ENCODE measurements at places on chromosomes 7 and 10. TPM values are rescaled to one million over a fixed set of nuclear protein-coding genes. Genes with fewer than 3 reads are reported as not detected.

DNA sequence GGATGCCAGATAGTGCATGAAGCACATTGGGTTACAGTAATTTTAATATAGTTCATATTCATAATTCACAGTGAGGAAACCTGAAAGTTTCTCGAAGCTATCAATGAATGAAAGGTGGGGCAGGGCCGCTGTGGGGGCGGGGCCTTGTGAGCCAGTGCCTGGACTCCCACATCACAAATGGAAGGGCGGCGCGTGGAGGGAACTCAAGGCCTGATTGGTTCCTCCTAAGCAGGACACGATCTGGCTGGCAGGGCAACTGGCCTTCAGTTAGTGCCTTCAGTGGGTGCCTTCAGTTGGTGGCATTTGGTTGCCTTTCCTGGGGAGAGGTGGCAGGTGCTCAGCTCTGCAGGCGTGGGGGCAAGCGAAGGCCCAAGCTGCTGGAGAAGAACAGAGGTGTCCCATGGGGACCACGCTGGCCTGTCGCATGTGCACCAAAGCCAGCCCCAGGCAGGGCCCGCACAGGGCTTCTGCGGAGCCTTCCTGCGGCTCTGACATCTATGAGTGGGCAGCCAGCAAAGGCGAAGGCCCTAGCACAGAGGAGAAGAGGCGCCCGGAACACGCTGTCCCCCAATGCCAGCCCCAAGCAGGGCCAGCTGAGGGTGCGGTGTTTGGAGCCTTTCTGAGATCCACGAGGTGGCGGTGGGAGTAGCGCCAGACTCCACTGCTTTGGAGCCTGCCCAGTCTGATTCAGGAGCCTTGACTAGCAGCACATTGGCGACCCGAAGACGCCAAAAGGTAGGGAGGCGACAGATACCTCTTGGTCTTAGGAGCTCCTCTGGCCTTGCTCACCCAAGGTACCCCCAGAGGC lies 118.0 kb upstream of the PDSS1 start:
- no peak overlapping the region for H3K4me3 ChIP-seq
- no peaks in the 10 kb centered on the region for H3K36me3 ChIP-seq
- H3K27ac ChIP-seq: no peak overlapping the region
- DNase-seq: no peak
- H3K4me1 ChIP-seq: no peaks in the 10 kb centered on the region

DNA sequence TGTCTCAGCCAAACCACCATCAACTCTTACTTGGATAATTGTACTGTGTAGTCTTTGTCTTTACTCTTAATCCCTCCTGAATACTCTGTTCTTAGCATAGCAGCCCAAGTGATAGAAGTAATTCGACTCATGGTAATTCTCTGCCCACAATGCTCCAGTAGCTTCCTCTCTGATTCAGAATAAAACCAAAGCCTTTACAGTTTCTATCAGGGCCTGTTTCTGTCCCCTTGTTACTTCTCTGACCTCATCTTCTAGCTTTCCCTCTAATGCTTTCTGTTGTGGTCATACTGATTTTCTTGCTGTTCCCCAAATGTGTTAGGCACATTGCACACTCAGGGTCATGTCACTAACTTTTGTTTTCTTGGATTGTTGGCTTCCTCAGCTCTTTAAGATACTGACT lies 8.0 kb downstream of the ZNF518A start:
- no peak for DNase-seq
- no peaks in the 10 kb centered on the region for H3K4me1 ChIP-seq
- no peaks in the 10 kb centered on the region for H3K27me3 ChIP-seq
- H3K27ac ChIP-seq: no peak overlapping the region
- peaks cover 40% of the 10 kb centered on the region for H3K36me3 ChIP-seq

DNA sequence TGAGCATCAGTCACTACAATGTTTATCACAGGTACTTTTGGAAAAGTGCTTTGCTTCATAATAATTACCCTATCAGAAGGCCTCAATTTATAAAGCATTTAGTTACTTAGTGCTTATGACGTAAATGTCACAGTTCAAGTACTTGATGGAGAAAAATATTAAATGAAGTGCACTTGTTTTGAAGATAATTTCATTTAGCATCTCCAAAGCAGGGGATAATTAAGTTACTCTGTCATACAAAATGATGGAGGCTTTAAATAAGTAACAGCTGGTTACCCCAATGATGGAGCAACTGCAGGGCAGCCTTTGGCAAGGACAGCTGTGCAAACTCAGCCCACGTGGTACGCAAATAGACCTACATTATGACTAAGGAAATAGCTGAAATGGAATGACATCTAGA lies 768.8 kb downstream of the GRM8 start:
- no peaks in the 10 kb centered on the region for H3K27me3 ChIP-seq
- H3K4me1 ChIP-seq: no peaks in the 10 kb centered on the region
- no peak overlapping the region for H3K27ac ChIP-seq

- no peaks in the 10 kb centered on the region for H3K36me3 ChIP-seq
- H3K4me3 ChIP-seq: no peak overlapping the region
- DNase-seq: peak; percentile 28
- no peaks in the 10 kb centered on the region for H3K27me3 ChIP-seq
These were observed 27.7 kb downstream of the SHOC2 start for GRCh38 chr10:110947061-110947595.

DNA sequence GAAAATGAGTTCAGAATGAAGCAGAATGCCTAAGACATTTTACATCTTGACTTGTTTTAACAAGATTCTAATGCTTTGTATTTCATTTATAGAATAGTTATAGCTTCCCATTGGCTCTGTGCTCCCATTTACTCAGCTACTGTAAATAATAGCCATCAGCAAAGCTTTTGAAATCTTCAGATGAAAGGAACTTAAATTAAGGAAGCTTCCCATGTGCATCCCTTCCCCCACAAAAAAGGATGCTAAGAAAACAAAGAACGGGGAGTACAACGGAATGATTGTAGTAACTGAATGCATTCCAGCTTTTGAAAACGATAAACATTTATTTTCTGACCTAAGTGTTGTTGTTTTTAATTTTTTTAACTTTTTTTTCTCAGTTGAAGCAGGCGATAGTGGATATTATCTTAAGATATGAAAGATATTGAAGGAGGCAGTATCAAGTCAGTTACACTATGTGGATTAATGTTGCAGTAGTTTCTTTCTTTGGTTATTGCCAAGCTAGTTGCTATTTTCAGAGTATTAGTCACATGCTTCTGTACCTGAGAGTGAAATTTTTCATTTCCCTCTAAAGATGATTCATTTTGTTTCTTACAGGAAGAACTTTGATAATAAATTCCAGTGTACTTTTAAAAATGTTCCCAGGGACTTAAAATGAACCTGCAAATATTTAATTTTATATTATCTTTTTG lies 129.2 kb downstream of the KCND2 start:
- H3K27me3 ChIP-seq: no peaks in the 10 kb centered on the region
- peak overlapping the region; percentile 60 for H3K27ac ChIP-seq
- H3K36me3 ChIP-seq: no peaks in the 10 kb centered on the region

DNA sequence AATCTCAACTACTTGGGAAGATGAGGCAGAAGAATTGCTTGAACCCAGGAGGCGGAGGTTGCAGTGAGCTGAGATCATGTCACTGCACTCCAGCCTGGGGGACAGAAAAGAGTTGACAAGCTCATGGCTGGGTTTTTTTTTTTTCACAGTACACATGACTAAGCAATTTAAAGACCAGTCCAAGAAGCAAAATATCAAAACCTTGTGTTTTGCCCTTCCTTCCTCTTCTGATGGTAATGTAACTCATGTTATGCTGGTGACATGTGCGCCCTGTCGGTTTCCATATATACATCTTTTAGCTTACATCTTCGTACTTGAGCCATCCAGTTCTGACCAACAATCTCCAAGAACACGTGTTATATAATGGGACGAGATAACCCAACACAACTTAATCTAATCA lies 237.7 kb upstream of the PLXDC2 start:
- no peak overlapping the region for H3K27ac ChIP-seq
- H3K36me3 ChIP-seq: no peaks in the 10 kb centered on the region
- no peak for DNase-seq

DNA sequence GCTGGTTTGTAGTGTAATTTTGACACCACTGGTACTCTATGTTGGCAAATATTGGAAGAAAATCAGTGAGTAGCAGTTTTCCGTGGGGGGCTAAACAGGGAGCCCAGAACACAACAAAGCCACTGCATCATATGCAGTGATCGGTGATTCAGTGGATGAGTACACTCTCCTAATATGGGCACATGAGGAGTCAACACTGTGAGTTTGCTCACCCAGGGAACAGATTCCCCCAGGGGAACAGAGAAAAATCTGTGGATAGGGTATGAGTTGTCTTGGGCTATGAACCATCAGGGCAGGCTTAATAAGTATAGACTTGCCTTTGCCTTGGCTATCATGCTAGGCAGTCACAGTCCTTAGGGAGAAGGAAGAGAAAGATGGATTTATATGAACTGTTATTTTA lies 227.7 kb upstream of the SEMA3E start:
- H3K4me1 ChIP-seq: no peaks in the 10 kb centered on the region
- no peaks in the 10 kb centered on the region for H3K27me3 ChIP-seq
- no peak overlapping the region for H3K27ac ChIP-seq

DNA sequence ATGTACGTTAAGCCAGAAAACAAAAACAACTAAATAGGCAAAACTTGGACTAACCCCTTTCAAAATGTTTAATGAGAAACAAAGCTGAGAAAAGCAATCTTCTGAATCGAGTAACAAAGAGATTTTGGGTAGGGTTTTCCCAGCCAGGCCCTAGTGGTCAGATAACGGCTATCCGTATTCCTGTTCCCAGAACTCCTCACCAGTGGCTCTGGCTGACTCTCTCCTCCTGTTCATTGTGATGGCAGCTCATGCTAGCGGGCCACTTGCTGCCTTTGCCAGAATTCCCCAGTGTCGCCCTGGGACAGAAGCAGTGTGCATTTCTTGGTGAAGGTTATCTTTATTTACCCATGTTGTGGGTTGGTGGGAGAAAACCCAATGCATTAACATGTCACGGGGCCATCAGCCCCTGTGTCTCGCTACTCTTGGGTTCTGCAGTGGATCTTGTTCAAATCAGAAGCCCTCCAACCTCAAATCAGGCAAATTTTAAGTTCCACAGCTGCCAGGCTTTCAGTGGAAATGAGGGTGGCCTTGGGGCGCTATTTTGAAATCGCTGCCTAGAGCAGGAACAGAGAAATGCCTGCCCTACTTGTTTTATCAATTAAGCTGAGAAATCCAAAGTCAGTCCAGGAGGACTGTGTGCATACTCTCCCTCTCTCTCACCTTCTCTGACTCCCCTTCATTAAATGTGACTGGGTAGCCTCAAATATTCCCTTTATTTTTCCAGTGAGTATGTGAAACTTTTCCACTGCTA lies 164.5 kb upstream of the NPVF start:
- no peaks in the 10 kb centered on the region for H3K36me3 ChIP-seq
- H3K4me1 ChIP-seq: peaks cover 10% of the 10 kb centered on the region
- H3K27ac ChIP-seq: no peak overlapping the region

The ZNF777 gene
- polyA plus RNA-seq: 7.3 TPM

All from pancreas (tissue), 10 donors.